ENCODE measurements at places on chromosomes 7 and 10. TPM values are rescaled to one million over a fixed set of nuclear protein-coding genes. Genes with fewer than 3 reads are reported as not detected.

The SLC39A12 gene
- 1.9 TPM for total RNA-seq

DNA sequence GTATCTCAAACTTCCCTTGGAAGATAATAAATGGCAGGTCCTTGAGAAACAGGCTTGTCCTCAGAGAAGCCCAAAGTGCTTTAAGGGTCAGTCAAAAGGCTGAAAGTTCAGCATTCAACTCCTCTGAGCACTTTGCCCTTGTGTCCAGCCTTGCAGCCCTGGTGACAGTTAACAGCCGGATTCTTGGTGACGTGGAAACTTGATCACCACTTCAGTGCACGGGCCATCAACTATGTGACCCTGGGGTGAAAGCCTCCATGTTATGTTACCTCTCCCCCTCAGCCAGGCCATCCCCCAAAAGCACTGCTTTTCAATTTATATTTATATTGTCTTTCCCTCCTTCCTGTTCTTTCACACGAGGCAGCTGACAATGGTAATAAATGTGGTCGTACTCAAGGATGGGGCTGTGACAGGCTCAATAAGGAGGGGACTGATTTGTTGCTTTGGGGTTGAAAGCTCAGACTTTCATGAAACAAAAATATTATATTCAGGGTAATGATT, 164.0 kb upstream of the NRP1 start:
- no peak for DNase-seq

- DNase-seq: no peak
These were observed 11.2 kb downstream of the KPNA7 start for GRCh38 chr7:99196536-99197258.

DNA sequence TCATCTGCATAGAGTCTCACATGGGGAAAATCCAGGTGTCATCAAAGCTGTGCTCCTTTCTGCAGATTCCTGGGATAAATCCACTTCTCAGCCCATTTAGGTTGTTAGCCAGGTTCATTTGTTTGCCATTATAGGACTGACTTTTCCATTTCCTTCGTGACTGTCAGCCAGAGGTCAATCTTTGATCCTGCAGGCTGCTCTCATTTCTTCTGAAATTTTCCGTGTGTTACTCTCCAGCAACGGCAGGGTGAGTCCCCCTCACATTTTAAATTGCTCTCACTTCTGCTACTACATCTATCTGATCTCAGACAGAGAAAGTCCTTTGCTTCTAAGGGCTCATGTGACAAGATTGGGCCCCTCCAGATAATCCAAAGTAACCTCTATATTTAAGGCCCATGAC, 150.7 kb upstream of the BET1 start:
- DNase-seq: no peak

- DNase-seq: peak; percentile 83
These were observed 27.3 kb upstream of the IFRD1 start for GRCh38 chr7:112422842-112423496.

GRCh38 chr10:103932971-103933370, 15.0 kb upstream of the STN1 start:
- no peak for DNase-seq

- DNase-seq: no peak
These were observed 29.8 kb downstream of the CDK1 start for GRCh38 chr10:60808036-60808435.

- DNase-seq: no peak
These were observed 31.3 kb upstream of the ITGA8 start for GRCh38 chr10:15751046-15751445.

Measured in upper lobe of left lung (tissue), 6 donors.